Astrocyte of the hippocampus (primary cell): ENCODE measurements at places on chromosomes 6 and 20.

- DNase-seq: peak; percentile 83
These were observed 252.8 kb downstream of the CDH26 start for GRCh38 chr20:60210779-60211617.

DNA sequence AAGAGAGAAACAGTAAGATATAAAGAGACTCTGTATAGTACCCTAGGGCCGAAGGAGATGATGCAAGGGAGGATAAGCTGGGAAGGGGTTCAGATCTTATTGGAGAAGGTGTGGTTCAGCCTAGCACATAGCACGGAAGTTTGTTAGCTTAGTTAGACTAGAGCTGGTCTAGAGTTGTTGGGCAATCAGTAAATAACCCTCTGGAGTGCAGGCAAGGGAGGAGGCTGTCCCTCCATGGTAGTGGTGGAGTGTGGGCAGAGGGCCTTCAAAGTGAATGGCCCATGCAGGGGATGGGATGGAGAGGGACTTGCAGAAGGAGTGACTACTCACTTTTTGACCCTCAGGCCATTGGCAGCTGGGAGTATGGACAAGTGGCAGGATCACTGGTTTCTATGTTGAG, 20.0 kb downstream of the TULP4 start:
- DNase-seq: no peak

DNA sequence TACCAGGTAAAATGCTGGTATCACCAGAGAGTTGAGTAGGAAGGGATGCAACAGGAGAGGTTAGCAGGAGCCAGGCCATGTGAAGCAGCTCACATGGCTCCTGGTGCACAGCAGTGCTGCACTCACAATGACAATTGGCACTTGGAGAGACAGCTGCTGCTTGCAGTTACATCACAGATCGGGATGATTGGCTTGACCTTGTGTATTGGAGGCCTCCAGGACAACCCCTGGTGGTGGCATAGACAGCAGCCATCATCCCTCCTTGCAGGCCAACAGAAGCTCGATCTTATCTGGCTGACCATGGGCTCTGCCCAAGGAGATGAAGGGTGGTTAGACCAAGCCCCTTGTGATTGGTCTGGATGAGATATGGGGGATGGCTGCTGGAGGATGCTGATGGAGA, 73.0 kb downstream of the EYA2 start:
- no peak for DNase-seq

GRCh38 chr6:116408491-116408890, 37.7 kb downstream of the DSE start:
- DNase-seq: no peak

- no peak for DNase-seq
These were observed 34.2 kb downstream of the FKBP1C start for GRCh38 chr6:63245420-63245819.

- no peak for DNase-seq
These were observed 16.9 kb downstream of the LRRC1 start for GRCh38 chr6:53811746-53812145.

DNA sequence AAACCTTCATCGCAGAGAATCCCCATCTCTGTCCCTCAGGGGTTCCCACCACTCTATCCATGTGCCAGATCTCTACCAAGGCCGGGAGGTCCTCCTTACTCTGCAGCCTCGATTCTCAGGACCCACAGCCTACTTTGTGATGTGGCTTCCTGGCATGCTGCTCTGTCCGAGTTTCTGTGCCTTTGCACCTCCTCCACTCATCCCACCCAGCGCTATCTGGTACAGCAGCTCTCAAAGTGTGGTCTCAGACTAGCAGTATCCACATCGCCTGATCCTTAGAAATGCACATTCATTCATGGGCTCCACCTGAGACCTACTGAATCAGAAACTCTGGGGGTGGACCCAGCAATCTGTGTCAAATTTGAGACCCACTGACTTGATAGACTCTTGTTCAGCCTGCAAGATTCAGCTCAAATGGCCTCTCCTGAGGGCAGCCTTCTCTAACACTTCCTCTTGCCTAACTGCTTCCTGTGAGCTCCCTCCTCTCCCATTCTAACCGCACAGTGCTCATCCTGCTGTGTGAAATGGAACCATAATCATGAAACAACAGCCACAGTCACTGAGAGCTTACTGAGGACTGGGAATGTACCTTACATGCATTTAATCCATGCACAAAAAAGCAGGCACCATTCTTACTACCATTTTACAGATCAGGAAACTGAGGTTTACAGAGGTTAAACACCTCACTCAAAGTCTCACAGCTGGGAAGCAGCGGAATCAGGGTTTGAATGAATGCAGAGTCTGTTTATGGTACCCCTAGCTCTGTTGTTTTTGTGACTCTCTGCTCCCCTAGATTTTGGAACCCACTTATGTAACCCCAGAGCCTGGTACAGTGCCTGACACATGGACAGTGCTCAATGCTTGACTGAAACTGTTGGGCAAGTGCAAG, 69.4 kb downstream of the JPH2 start:
- DNase-seq: no peak

- no peak for DNase-seq
These were observed 36.1 kb upstream of the INSM1 start for GRCh38 chr20:20331817-20332216.

GRCh38 chr6:143449714-143450452, 612 bp downstream of the ADAT2 start:
- peak; percentile 63 for DNase-seq

DNA sequence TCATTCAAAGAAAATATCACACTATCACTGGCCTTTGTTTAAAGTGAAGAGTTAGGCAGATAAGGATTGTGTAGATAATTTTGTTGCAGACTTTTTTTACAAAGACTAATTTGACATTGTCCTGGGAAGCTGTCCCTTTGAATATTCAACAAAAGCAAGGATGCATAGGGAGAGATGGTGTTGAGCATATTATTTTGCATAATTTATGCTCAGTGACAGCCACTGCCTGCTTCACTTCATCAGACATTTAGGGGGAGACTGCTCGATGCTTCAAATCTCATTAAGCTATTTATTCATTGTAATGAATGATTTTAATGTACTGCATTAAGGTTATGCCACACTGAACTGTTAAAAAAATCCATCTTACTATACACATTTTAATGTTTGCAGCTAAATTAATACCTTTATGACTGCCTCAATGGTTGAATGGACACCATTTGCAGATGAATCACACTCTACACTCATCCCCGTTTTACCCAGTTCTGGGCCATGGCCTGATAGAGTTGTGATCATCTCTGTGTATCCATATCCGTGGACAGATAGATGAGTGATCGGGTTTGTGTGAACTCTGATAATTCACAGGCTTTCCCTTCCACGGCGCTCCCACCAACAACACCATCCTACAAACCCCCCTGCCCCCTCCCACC, 128.0 kb downstream of the CDH4 start:
- no peak for DNase-seq

GRCh38 chr6:1561355-1561754, 48.4 kb upstream of the FOXC1 start:
- DNase-seq: no peak

- no peak for DNase-seq
These were observed 163.0 kb downstream of the SIM1 start for GRCh38 chr6:100301731-100302130.

- no peak for DNase-seq
These were observed 108.6 kb upstream of the CDYL start for GRCh38 chr6:4667591-4667990.

- peak; percentile 41 for DNase-seq
These were observed 76.7 kb upstream of the FOXO3 start for GRCh38 chr6:108484016-108484415.

GRCh38 chr6:95280686-95281273, 296.6 kb upstream of the MANEA start:
- peak; percentile 2 for DNase-seq

GRCh38 chr20:56893226-56893917, 264.3 kb downstream of the TFAP2C start:
- DNase-seq: no peak

DNA sequence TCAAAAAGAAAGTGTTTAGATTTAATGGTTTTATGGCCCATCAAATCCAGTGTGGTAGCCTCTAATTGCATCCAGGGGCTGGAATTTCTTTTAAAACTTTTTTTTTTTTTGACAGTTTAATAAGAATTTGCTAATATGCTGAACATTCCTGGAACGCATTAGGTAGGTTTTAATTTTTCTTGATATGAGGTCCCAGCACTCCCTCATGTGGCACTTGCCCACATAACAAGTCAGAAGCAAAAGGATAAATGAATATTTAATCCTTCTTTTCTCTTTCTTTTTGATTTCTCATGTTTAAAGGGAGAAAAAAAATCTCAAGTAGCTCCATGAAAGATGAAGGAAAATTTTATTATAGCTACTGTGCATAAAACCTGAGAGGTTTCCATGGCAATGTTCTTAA, 13.5 kb downstream of the HAO1 start:
- peak; percentile 47 for DNase-seq

DNA sequence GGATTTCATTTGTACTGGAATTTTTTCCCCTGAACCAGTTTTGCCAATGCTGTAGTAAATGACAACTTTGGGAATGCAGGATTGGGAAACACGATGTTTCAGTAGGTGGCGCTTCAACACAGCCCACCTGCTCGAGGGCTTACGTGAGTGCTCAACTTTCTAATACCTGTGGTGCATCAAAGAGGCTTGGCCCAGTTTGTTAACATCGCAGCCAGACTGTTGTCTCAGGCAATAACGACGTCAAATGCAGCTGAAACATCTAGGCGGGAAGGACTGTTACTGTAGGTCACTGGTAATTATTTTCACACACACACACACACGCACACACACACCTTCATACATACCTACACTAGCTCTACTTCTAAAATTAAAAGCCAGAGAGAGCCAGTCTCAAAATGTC, 815.5 kb upstream of the SLC35B3 start:
- peak; percentile 81 for DNase-seq

- no peak for DNase-seq
These were observed 166.7 kb upstream of the LRFN2 start for GRCh38 chr6:40753675-40754448.
